ENCODE measurements at places on chromosomes 3 and 15.

- DNase-seq, result no peak
Observed at GRCh38 chr3:44529927-44530326, 25.1 kb upstream of the ZKSCAN7 start.

DNA sequence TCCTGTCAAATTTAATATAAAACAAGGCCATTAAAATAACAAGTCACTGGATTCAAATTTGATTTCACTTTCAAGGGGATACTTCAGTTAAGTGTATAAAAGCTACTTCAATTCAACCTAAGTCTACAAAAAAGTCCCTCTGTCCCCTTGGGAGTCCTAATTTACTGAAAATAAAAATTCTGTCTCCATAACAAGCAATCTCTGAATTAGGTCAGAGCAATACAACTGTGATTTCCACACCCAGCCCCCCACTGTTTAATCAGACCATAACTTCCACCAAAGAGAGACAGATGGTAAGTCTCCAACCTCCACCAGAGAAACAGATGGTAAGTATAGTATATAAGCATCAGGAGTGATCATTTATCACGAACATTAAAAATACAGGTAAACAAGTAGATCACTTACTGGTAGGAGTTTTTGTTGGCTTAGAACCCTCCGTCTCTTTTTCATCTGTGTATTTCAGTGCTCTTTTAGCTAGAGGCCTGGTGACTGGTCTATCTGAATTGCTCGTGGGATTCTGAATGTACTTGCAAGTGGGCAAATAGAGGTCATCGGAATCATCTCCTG lies 12.1 kb downstream of the SGO1 start:
- peak; percentile 5 for DNase-seq

DNA sequence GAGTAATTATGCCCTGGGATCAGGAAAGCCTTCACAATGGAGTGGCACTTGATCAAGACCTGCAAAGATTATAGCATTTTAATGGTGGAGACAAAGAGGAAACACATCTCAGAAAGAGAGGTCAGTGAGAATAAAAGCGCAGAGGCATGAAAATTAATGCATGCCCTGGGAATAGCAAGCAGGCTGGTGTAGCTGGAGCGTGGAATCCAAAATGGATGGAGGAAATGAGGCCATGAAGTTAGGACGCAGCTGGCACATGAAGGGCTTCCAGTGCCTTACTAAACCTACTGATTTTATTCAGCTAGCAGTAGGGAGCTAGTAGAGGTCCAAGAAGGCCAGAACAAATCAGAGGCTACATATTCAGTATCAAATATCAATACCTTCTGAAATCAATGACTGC lies 38.1 kb downstream of the TMEM212 start:
- no peak for DNase-seq

DNA sequence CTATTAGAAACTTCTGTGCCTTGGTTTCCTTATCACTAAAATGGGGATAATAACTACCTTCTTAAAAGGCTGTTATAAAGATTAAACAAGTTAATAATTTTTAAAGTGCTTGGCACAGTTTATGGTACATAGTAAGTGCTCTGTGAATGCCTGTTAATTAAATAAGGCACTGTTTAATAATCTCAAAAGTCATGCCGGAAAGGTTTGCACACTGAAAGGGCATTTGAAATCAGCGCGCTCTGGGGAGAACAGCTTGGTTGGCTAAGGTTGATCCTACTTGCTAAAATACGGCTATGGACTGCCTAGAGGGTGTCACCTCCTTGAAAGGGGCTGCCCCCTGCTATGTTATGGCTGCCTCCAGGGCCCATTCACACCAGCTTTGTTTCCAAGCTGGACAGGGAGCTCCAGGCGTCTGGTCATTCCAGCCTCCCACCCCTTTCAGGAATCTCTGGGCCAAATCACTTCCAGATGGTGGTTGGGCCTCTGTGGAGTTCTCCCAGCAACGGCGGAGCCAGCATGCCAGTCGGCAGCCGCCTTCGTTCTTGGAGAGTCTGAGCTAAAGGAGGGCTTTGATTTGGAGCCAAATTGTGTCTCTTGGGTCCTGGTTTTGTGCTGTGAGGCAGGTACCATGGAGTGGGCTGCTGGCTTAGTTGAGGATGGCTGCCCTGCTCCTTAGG lies 5.9 kb downstream of the FLNB start:
- DNase-seq, result no peak

- no peak for DNase-seq
Observed at GRCh38 chr3:82824491-82824890, 1063.0 kb upstream of the GBE1 start.

GRCh38 chr3:194577986-194578905 lies 55.0 kb downstream of the TMEM44 start:
- DNase-seq, result peak; percentile 59

DNA sequence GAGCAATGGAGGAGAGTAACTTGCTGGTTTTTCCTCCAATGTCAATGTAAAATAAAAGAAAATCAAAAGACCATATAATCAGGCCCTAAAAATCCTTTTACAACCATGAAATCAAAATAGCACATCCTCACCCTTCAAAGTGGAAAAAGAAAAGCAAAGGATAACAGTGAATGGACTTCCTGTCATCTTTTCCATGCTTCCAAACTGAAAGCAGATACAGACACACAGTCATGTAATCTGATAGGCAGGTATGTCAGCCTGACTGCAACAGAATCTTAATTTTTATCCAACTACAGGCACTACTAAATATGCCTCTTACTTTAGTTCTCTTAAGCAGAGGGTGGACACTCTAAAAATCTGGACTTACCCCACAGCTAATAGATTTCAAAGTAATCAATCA lies 27.8 kb upstream of the IGDCC4 start:
- no peak for DNase-seq

GRCh38 chr3:123365450-123366143 lies 83.3 kb downstream of the ADCY5 start:
- peak; percentile 53 for DNase-seq

DNA sequence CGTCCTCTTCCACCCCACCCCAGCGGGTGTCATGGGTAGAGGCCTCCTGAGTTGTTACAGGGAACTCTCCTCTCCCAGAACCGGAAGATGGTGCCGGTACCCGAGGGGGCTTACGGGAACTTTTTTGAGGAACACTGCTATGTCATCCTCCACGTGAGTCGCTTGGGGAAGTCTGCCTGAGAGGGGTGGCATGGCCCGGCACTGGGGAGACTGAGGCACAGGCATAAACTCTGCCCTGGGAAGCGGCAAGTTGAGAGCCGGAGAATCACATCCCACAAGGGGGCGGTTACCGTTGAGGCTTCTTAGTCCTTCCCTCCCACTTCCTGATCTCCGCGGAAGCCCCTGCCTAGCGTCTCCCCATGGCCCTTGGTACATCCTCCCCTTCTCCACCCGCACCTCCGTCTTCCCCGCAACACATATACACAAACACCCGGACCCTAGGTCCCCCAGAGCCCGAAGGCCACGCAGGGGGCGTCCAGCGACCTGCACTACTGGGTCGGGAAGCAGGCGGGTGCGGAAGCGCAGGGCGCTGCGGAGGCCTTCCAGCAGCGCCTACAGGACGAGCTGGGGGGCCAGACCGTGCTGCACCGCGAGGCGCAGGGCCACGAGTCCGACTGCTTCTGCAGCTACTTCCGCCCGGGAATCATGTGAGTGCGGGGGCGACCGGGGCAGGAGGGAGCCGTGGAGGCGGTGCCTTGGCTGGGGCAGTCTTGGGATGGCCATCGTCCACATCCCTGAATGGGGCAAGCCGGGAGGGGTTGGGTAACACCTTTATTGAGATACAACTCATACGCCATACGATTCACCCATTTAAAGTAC lies 3.4 kb downstream of the VILL start:
- peak; percentile 71 for DNase-seq

GRCh38 chr15:26891448-26892181 lies 24.8 kb downstream of the GABRA5 start:
- DNase-seq, result peak; percentile 50

DNA sequence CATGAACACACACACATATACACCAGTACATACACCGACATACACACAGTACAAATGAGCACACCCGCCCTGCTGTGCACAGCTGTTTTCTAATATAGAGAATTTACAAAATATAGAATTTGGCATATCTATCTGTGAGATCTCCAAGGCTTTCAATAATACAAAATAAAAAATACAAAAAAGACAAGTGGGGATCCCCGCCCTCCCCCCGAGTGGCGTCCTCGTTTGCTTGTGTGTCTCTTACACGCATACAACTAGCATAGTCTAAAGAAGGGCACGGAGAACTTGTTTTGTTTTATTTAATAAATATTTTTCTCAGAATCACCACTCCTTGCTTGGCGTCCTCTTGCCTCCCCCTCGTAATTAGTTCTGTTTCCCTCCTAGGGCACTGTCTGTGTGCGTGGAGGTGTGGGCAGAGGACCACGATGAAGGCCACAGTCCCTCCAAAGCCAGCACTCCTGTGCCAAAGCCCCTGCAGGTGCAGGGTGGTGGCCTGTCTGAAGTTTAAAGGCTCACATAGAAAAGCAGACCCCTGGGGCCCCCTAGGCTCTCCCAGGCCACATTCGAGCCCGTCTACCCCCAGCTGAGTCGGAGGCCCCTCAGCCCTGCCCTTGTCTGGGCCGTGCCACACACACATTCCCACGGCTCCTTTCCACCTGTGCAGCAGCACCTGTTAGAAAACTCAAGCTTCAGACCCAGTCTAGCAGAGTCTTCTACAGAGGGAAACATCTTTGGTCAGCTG lies 82.1 kb downstream of the SEC22A start:
- no peak for DNase-seq

- no peak for DNase-seq
Observed at GRCh38 chr15:59360305-59360704, 12.4 kb downstream of the MYO1E start.

DNA sequence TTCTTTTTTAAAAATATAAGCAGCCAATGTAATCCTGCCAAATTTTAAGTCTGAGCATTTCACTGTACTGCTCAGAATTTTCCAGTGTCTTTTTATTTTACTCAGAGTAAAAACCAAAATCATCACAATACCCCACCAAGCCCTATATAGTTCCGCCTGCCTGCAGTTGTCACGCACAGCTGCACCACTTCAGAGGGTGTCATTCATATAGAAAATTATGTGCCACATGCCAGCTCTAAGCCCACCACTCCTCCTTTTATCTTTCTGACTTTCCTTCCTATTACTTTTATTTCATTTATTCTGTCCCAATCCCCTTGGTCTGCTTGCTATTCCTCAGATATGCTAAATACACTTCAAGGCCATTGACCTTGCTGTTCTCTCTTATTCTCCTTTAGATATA lies 233.1 kb upstream of the DPPA4 start:
- no peak for DNase-seq

GRCh38 chr3:7734456-7734855 lies 767.2 kb upstream of the LMCD1 start:
- no peak for DNase-seq

DNA sequence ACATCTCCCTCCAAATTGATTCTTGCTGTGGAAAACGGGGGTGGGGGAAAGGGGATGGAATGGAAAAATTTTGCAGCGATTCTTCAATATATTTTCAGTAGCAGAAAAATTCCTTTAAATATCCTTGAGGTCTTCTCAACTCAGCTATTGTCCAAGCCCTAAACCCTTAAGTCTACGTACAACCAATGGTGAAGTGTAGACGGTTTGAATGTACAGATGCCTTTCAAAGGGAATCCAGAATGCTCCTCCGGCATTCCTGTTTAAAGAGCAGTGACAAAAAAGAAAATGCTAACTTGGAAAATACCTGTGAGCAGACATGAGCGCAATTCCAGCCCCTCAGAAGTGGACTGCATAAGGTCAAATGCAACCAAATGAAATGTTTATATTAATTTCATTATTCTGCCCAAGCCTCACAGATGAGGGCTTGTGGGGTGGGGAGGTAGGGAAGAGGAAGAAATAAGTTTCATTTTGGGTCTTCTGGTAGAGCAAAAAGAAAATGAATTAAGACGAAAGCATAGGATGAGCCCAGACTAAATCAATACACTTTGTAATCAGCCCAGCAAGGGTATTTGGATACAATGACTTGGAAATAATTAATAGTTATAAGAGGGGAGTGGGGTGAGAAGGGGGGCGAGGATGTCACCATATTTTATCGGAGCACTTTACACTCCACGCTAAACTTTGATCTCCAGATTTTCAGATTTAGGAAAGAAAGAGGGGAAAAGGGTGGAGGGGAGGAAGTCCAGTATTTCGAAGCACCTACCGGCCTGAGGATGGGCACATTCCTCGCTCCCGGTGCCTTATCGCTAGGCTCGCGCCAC lies 2.7 kb downstream of the FOXP1 start:
- no peak for DNase-seq

DNA sequence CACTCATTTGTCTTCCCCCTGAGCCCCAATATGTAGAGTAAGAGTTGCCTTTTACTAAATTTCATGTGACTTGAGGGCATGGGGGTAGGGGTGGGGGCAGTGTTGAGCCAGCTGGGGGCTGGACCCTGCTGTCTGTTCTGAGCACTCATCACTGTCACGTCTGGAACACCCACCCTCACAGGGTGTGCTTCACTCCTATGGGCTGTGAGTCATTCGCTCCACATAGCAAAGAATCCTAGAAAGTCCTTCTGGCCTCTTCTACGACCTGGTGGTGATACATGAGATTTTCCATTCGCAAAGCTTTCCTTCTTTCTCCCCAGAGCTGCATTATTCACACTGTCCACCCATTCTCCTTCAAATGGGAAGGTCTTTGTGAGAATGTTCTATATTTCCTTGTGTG lies 43.6 kb upstream of the MGLL start:
- DNase-seq, result no peak
